Stimulated activated CD8-positive, alpha-beta memory T cell treated with anti-CD3 and anti-CD28 coated beads, Interleukin-4, amount 100 ng/mL, for 1 hour (primary cell): ENCODE measurements at places on chromosomes 1 and 21.
A peak's percentile ranks its signal among the peaks of the same experiment; 100 is the strongest.

DNA sequence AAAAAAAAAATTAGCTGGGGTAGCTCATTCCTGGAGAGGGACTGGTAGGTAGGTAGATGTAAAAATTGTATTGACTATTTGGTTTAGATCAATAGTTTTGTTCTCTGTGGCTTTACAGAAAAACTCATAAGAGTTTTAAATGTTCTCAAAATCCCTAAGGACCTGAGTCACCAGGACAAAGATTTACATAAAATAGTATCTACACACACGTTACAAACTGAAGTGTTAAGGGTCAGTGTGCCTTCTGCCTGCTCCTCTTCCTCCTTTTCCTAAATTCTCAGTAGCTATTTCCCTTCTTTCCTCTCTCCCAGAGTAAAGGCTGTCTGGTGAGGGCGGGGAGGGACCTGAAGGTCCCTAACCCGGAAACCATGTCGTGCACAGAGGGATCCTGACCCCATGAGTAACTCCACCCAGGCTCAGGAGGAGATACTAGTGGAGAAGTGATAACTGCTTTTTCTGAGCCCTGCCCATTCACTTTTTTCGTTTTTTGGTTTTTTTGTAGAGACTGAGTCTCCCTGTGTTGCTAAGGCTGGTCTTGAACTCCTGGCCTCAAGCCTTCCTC lies 8.1 kb downstream of the PLEKHM2 start:
- DNase-seq, result no peak

- DNase-seq, result peak; percentile 59
These were observed 23.3 kb downstream of the CELA3A start for GRCh38 chr1:22024485-22025367.

- DNase-seq, result no peak
These were observed 99.6 kb downstream of the APP start for GRCh38 chr21:26070822-26071425.

GRCh38 chr1:193590102-193590501 lies 403.7 kb upstream of the B3GALT2 start:
- no peak for DNase-seq

DNA sequence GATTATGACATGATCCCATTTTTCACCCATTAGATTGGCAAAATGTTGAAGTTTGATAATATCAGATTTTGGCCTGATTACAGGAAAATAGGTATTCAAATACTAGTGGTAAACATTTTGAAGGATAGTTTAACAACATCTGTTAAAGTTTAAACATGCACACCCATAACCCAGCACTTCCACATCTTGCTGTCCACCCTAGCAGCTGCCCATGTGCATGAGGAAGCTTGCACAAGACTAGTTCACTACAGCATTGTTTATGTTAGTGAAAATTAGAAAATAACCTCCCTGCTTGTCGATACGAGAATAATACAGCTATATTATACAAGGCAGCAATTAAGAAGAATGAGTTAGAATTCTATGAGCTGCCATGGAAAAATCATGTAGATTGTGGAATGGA lies 127.6 kb downstream of the C1orf21 start:
- no peak for DNase-seq

DNA sequence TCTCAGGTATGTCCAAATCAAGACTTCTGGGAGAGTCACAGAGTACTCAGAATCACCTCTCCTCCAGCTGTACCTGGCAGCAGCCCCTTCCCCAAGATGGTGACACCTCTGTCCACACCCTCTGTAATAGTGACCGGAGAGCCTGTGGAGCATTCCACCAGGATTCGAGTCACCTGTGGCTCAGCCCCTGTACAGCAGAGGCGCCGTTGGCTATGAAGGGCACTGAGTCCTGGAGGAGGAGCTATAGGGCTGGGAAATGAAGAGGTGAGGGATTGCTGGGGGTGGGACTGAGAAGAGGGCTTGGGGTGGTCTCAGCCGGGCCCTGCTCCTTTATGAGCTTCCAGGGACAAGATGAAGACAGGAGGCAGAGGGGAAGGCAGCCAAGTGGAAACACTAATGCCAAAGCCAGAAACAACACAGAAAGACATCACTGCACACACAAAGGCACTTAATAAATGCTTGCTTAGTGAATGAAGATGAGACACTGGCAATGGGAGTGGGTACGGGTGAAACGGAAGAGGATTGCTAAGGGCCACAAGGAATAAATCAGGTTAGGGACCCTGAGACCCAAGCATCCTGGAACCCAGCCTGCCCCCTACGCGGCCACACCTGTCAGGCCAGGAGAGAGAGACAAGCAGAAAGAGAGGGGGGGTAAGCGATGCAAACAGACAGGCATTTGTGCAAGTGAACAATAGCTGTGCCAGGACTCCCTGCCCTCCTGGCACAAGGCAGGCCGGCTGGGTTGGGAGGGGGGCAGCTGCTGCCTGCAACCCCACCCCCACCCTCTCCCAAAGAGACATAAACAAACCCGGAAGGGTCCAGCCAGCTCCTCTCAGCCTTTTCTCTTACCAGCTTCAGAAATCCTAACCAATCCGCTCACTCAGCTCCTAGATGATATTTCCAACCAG lies 3.9 kb downstream of the ARHGEF2 start:
- DNase-seq, result no peak

DNA sequence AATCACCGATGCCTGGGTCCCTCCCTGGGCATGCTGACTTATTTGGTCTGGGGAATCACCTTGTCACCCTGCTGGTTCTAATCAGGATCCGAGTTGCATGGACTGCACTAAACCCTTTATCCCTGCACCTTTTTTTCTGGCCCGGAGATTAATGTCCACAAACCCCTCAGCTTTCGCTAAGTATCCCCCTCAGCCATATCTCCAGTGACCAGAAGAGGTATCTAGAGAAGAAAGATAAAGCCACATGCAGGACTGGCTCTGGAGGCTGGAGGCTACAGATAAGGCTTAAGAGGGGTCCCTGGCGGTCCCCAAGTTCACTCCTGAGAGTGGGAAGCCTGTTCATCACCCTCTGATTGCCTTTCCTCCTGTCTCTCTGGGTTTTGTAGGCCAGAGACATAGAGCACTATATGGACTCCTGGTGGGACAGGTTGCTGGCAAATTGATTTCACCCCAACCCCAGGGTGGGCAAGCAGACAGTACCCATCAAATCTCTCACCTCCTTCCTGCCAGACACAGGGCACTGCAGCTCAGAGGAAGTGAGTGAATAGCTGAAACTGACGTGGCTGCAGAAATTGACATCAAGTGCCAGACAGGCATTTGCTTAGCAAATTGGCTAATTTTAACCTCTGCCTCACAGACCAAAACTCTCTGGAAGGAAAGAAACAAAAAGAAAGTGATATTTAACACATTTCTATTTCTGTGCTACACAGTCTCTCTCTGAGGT lies 38.8 kb downstream of the HMGB4 start:
- no peak for DNase-seq

- no peak for DNase-seq
These were observed 48.9 kb downstream of the PRKCZ start for GRCh38 chr1:2098839-2099785.

GRCh38 chr1:3103967-3104677 lies 35.1 kb downstream of the PRDM16 start:
- no peak for DNase-seq

DNA sequence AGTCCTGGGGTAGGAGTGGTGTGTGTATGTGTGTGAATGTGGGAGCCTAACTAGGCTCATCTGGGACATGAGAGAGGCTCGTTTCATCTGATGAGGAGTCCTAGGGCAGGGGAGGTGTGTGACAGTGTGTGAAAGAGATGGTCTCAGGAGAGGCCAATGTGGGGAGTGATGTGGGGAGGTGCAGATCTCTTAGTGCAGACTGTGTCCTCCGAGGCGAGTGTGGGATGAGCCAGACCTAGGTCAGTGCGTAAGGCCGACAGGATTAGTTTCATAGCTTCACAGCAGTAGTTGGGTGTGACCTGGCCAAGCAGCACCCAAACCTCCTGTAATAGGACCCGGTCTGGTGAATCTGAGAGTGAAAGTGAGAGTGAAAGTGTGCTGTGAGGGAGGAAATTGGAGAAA lies 94.7 kb downstream of the LIPI start:
- DNase-seq, result no peak

- no peak for DNase-seq
These were observed 1.5 kb downstream of the S100PBP start for GRCh38 chr1:32818804-32819541.

GRCh38 chr1:92488832-92489231 lies 2.1 kb upstream of the GFI1 start:
- DNase-seq, result no peak

- no peak for DNase-seq
These were observed 20.7 kb upstream of the RPE65 start for GRCh38 chr1:68470388-68470970.

- DNase-seq, result no peak
These were observed 160.0 kb downstream of the SEC16B start for GRCh38 chr1:177809819-177810218.

- DNase-seq, result no peak
These were observed 27.0 kb upstream of the SGIP1 start for GRCh38 chr1:66506991-66507390.

DNA sequence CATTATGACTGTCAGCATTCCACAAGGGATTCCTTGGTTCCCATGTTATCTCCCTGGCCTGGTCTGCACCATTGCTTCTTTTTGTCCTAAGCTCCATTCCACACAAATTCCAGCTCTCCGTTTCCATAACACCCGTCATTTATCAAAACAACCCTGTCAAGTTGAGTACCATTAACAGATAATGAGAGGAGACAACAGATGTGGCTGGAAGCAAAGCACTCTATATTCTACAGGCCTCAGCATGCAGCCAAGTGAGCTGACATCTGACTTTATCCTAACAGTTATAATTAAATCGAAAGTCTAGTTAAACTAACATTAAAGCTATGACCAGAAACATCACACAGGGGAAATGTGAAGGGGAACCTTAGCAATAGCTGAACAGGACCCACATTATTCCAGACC lies 110.4 kb downstream of the RERE start:
- no peak for DNase-seq

GRCh38 chr1:63721531-63722189 lies 52.2 kb upstream of the ROR1 start:
- no peak for DNase-seq

GRCh38 chr1:83794384-83794783 lies 204.5 kb downstream of the TTLL7 start:
- DNase-seq, result no peak

DNA sequence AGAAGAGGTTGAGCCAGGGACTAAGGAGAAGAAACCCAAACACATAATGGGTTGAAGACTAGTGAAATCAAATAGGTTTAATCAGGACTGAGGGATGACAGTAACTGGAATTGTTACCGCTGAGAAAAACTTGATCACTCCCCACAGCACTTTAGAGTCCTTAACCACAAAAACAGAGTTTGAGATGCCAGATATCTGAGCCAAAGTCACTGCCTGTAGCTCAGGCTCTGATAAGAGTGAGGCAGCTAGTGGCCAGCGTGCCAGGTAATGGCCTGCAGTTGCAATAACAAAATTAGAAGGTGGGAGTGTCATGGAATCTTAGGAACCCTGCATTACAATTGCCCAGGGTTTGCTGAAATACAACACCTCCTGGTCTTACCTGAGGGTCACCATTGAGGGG lies 48.0 kb downstream of the PRKAB2 start:
- DNase-seq, result no peak

DNA sequence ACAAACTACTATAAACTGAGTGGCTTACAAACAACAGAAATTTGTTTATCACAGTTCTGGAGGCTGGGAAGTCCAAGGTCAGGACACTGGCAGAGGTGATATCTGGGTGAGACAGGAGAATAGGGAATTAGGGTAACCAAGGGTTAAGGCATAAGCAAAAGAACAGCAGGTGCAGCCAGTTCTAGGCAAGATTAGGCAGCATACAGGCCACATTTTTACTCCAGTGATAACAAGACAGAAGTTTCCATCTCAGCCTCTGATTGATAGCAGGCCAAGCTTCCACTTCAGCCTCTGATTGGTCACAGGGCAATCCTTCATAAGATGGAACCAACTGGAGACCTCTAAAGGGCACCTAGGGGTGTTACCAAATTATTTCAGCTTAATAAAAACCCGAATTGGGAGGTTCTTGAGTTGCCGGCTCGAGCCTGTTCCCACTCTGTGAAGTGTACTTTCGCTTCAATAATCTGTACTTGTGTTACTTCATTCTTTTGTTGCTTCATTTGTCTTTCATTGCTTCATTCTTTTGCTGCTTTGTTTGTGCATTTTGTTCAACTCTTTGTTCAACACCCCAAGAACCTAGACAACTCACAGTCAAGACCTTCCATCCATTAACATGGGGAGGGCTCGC lies 185.6 kb downstream of the TOMM20 start:
- no peak for DNase-seq

DNA sequence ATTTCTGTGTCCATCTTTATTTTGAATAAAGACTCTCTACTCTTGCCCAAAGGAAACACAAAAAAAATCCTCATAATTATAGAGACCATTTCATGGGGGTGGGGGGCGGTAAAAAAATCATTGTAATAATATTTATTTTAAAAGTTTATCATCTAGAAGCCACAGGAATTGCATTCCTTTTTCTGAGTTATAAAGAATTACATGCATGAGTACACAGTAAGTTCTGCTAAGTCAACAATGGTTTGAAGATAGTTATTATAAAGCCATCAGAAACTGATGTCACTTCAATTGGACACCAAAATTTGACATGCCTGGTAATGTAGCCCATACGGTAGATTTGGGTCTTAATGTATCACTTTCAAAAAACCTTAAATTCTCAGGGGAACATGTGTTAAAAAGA lies 478.1 kb upstream of the NR5A2 start:
- no peak for DNase-seq

DNA sequence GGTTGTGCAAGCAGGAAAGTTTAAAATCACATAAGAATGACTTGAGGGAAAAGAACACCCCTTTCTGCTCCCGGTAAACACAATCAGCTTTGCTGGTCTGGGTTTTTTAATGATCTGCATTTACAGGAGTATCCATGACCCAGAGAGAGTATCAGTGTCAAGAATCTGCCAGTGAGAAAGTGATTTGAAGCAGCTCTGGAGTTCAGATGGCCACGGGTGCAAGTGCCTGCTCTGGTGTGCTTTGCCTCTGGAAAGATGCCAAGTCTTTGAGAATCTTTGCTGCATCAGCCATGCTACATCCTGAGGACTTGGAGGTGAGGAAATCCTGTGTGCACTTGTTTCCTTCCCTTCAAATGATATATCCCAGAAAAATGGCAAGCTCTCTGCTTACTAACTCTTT lies 18.6 kb upstream of the MYSM1 start:
- DNase-seq, result no peak

GRCh38 chr21:32713726-32714125 lies 14.1 kb downstream of the SYNJ1 start:
- no peak for DNase-seq

- no peak for DNase-seq
These were observed 12.9 kb downstream of the DPYD start for GRCh38 chr1:97907886-97908285.

GRCh38 chr1:23574265-23574754 lies 15.0 kb upstream of the ID3 start:
- no peak for DNase-seq

GRCh38 chr1:156502894-156503697 lies 2.5 kb upstream of the MEF2D start:
- DNase-seq, result no peak
